ENCODE measurements at places on chromosomes 12 and 14. TPM values are rescaled to one million over a fixed set of nuclear protein-coding genes. Genes with fewer than 3 reads are reported as not detected.

Gene MORN3
- total RNA-seq = 3.1 TPM

Gene AICDA
- 0.42 TPM for total RNA-seq

Gene KLHL33
- total RNA-seq = 0.80 TPM

Gene NEDD1
- 41.4 TPM for total RNA-seq

Data from thymus (tissue), 14 donors.